ENCODE measurements at places on chromosomes 1 and 21.

- DNase-seq: no peak
Observed at GRCh38 chr1:109529881-109530456, 9.7 kb upstream of the GPR61 start.

DNA sequence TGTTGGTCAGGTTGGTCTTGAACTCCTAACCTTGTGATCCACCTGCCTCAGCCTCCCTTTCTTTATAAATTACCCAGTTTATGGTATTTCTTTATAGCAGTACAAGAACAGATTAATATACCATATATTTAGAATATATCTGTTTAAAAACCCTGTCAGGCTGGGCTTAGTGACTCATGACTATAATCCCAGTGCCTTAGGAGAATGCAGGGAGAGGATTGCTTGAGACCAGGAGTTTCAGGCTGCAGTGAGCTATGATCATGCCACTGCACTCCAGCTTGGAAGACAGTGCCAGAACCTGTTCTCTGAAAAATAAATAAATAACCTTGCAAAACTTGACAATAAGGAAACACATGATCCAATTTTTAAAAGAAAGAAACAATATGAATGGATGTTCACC lies 43.9 kb downstream of the ZNF684 start:
- no peak for DNase-seq

DNA sequence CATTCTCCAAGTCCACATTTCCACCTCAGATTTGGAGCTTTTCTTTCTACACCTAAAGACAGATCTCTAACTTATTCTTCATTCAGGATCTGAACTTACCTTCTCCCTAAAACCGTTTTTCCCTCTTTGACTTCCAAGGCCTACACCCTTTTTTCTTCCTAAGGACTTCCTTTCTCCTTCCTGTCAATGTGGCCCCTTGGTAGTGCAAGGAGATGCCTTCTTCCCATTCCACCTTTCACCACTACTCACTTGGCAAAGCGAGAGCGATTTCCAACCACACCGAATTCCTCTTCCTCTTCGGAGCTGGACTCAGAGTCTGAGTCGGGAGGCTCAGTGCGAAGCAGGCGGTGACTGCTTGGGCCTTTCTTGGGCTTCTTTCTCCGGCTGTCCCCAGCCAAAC lies 1.3 kb downstream of the EFCAB14 start:
- no peak for DNase-seq

- peak; percentile 12 for DNase-seq
Observed at GRCh38 chr1:179820226-179820970, 57.2 kb downstream of the TOR1AIP2 start.

DNA sequence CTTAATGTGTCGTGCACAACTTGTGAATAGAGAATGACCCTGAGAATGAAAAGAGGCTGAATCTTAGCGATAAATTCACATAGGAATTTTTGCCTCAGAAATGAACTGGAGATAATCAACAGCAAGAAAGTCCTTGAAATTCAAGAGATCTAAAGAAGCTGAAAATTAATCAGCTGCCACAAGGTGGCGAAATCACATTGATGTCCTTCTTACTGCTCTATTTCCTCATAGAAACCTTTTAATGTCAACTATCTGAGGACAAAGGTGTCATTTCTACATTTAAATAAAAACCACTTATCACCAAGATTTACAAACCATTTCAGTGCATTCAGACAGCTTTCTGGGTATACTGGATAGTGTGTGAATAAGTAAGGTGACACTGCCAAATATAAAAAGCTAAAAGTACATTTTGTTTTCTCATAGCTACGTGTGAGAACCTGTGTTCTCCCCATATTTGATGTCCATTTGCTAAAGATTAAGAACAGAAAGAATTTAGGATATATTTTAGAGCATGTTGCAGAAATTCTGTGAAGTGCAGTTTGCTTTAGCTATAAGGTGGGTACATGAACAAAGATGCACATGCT lies 485.3 kb upstream of the PTBP2 start:
- DNase-seq: peak; percentile 31

GRCh38 chr1:76942549-76942948 lies 75.3 kb downstream of the ST6GALNAC5 start:
- no peak for DNase-seq

DNA sequence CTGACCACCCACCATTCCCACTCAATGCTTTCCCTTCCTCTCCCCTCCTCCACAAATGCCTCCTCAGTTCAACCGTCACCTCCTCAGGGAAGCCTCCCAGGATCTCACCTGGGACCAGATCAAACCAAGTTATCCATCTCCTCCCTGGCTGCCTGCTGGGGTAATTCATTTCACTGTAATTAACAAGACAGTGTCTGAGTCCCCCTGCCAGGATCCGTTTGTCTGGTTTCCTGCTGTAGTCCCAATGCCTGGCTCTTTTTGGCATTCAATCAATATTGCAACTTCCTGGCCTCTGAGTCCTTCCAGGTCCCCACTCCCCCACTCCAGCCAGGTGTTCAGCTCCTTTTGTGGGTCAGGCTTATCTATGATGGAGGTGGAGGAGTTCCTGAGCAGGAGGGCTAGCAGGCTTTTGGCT lies 687.7 kb downstream of the PTPRU start:
- DNase-seq: no peak

GRCh38 chr21:46285206-46285661 lies at the start of gene MCM3AP:
Gene MCM3AP, minus strand, starts transcription at chr21:46285611. Its CDS starts 325 bp downstream, at chr21:46285286.
- DNase-seq: no peak

DNA sequence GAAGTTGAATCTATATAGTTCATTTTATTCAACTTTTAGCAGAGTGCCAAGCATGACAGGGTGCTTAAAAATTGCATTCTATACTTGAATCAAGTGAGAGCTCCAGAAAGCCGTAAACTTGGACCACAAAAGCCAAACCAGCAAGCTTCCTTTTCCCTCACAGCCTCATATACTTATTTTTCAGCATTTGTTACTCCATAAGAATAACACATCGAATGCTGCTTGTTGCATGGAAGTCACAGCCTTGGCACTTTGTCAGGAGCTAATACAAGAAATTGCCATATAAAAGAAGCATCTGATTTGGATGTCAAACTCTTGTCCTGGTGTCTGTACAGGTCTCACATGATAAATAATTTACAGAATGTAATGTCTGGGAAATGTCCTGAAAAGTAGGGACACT lies 87.4 kb downstream of the PLXNA2 start:
- DNase-seq: no peak

- DNase-seq: no peak
Observed at GRCh38 chr1:232149287-232150201, 480.4 kb downstream of the SIPA1L2 start.

DNA sequence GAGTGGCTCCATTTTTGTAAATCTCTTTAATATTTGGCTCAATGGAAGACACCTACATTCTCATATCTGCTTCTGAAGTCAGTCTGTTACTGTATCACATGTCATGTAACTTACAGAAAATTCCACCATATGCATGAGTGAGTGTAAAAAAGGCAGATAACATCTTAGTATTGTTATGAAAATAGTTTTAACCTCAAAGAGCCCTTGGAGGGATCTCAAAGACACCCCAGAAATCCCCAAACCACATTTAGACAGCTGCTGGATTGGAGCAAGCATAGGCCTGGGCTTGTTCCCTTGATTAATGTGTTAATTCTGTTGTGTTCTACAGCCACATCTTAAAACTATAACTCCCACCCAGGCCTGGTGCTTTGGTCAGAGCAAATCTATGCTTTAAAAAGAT lies 16.9 kb downstream of the MACO1 start:
- no peak for DNase-seq

- no peak for DNase-seq
Observed at GRCh38 chr1:103582464-103582863, 11.1 kb downstream of the AMY2B start.

DNA sequence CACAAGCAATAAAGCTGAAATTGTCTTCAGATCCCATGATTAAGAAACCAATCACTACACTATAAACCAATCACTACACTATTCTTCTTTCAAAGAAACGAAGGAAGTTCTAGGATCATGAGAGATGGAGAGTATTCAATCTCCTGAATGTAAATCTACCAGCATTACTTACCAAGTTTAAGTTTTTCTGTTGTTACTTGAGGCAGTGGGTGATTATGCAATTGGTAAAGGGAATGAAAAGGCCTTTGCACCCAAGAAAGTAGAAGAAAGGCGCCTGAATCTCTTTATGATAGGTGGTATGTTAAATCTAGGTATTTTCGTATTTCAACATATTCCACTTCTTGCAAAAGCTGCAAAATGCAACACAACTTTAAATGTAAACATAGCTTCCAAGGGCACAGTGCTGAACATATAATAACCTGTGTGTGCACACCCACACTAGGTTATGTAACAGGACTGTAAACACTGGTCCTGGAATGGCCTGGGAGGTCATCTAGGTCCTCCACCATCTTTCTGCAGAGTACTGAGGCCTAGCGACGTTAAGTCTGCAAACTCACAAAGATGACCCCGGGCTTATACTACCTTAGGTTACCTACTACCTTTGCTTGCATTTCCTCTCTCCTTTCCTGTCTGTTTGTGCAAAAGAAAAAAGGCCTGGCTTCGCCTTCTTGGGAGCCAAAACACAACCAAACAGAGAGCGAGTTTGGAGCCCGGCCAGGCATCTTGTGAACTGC lies 1.1 kb upstream of the UAP1 start:
- peak; percentile 29 for DNase-seq

GRCh38 chr1:201259476-201260235 lies 23.6 kb upstream of the PKP1 start:
- DNase-seq: peak; percentile 82

DNA sequence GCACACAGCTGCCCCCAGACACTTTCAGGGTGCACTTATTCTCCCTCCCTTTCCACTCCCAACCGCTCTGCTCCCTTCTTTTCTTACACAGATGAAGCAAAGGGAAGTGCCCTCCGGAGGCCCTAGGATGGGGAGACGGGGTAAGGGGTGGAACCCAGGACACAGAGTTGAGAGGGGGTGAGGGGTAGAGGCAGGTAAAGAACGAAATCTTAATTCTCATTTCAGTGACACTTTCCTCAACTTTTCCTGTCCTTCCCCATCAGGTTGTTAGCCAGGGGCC lies 12.8 kb downstream of the PLEKHO1 start:
- no peak for DNase-seq

All from upper lobe of left lung (tissue), 6 donors.